Smooth muscle cell of trachea (primary cell): ENCODE measurements at places on chromosomes 7 and 10. TPM values are rescaled to one million over a fixed set of nuclear protein-coding genes. Genes with fewer than 3 reads are reported as not detected.

Gene SAMD9L
- total RNA-seq = 17.3 and 21.0 TPM in 2 replicates

Gene GTF2IRD2
- 6.3 and 6.5 TPM in 2 replicates for total RNA-seq

Gene GPR37
- 1.7 and 4.5 TPM in 2 replicates for total RNA-seq

Gene MBL2
- not detected in 2 replicates for total RNA-seq

Gene HDAC9
- 5.2 and 10.3 TPM in 2 replicates for total RNA-seq

Gene IRF5
- total RNA-seq = 0.83 TPM in 1 of 2 replicates, not detected in the other

Gene GSTO2
- 3.8 and 7.9 TPM in 2 replicates for total RNA-seq

Gene SVOPL
- total RNA-seq = not detected in 2 replicates

Gene PIK3CG
- under 0.01 TPM in 1 of 2 replicates, not detected in the other for total RNA-seq

Gene TFPI2
- total RNA-seq = 6.6 and 14.5 TPM in 2 replicates

Gene TRIM73
- total RNA-seq = 0.44 and 3.1 TPM in 2 replicates

Gene PRSS37
- not detected in 2 replicates for total RNA-seq

Gene PBLD
- 5.5 and 5.6 TPM in 2 replicates for total RNA-seq

Gene SH2D4B
- not detected in 2 replicates for total RNA-seq

Gene RPEL1
- total RNA-seq = under 0.01 and 0.15 TPM in 2 replicates
